T-helper 1 cell treated with Interleukin-12 subunit alpha and Interleukin-12 subunit beta and Interleukin-4 antibody, amounts not matched to agents 30 ng/mL and 1 ng/mL, for 36 hours (primary cell): ENCODE measurements at places on chromosomes 5 and 9. TPM values are rescaled to one million over a fixed set of nuclear protein-coding genes. Genes with fewer than 3 reads are reported as not detected.

Gene ALDOB
- total RNA-seq: not detected in 2 replicates

Gene MRPS2
- 31.9 and 37.0 TPM in 2 replicates for total RNA-seq

Gene SLC36A2
- not detected in 2 replicates for total RNA-seq

Gene SAXO1
- 0.29 TPM in 1 of 2 replicates, not detected in the other for total RNA-seq

Gene DMRT3
- not detected in 2 replicates for total RNA-seq

Gene CDX1
- total RNA-seq: not detected in 2 replicates

Gene RNF130
- total RNA-seq: 4.3 and 4.8 TPM in 2 replicates

Gene FBP1
- total RNA-seq: 0.34 TPM in 1 of 2 replicates, not detected in the other

Gene C9orf85
- total RNA-seq: 9.2 and 10.7 TPM in 2 replicates

Gene MVB12B
- 7.7 and 9.1 TPM in 2 replicates for total RNA-seq

Gene EPB41L4A
- 1.2 and 1.4 TPM in 2 replicates for total RNA-seq

Gene FOXD4L5
- total RNA-seq: 0.15 and 0.32 TPM in 2 replicates

Gene IRGM
- 1.1 and 2.0 TPM in 2 replicates for total RNA-seq

Gene TAF11L10
- total RNA-seq: not detected in 2 replicates

Gene MAMDC2
- not detected in 2 replicates for total RNA-seq

Gene LHX3
- total RNA-seq: not detected in 2 replicates

Gene SNCAIP
- total RNA-seq: not detected in 2 replicates

Gene PHF24
- not detected in 2 replicates for total RNA-seq

Gene MCTP1
- total RNA-seq: 0.10 and 0.20 TPM in 2 replicates

Gene ALDH7A1
- total RNA-seq: 0.32 and 0.66 TPM in 2 replicates

Gene ANKRD33B
- 13.3 and 14.5 TPM in 2 replicates for total RNA-seq

Gene IFNA2
- not detected in 2 replicates for total RNA-seq

Gene CDH18
- not detected in 2 replicates for total RNA-seq

Gene SOX30
- total RNA-seq: 0.10 and 0.12 TPM in 2 replicates

Gene C1QTNF3
- total RNA-seq: 2.5 and 3.9 TPM in 2 replicates

Gene TICAM2
- 3.3 and 3.5 TPM in 2 replicates for total RNA-seq
